ENCODE measurements at places on chromosomes 4 and X.

- DNase-seq = no peak
These were observed 6.4 kb upstream of the DCUN1D4 start for GRCh38 chr4:51836549-51836948.

DNA sequence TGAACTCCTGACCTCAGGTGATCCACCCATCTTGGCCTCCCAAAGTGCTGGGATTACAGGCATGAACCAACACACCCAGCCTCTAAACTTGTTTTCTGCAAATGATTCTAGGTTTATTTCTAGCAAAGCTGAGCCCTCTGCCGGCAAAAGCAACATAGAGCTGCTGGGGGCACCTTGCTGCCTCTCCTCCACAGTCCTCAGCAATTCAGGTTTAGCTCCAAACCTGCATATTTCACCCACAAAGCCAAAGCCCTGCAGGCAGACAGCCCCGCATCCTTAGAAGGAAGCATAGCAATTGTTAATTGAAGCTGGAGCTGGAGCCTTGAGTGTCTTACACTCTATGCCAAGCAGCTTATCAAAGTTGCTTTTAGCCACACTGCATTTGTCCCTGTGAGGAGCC is 24.9 kb upstream of the OCIAD2 start:
- DNase-seq = no peak

- no peak for DNase-seq
These were observed 22.8 kb downstream of the CRMP1 start for GRCh38 chr4:5869966-5870619.

GRCh38 chrX:31070057-31070468 is 1.8 kb downstream of the FTHL17 start:
- no peak for DNase-seq

- no peak for DNase-seq
These were observed 134.3 kb downstream of the TEX11 start for GRCh38 chrX:70774223-70774622.

DNA sequence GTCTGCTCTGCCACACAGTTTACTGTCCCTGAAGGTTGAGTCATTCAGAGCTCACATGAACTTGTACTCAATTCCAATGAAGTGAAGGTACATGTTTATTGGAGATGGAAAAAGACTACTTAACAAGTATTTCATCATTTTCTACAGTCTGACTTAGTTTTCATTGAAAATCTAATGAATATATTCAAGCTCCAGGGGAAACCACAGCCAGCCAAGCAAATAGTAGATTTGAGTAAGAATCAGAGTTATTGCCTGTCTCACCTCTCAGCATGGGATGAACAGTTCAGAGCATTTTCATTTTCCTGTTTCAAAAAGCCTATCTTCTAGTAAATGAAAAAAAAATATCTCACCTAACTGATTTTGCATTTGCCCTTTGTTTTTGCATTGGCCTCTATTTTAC is 1249.4 kb upstream of the DIAPH2 start:
- no peak for DNase-seq

- no peak for DNase-seq
These were observed 44.5 kb upstream of the BTC start for GRCh38 chr4:74838746-74839370.

DNA sequence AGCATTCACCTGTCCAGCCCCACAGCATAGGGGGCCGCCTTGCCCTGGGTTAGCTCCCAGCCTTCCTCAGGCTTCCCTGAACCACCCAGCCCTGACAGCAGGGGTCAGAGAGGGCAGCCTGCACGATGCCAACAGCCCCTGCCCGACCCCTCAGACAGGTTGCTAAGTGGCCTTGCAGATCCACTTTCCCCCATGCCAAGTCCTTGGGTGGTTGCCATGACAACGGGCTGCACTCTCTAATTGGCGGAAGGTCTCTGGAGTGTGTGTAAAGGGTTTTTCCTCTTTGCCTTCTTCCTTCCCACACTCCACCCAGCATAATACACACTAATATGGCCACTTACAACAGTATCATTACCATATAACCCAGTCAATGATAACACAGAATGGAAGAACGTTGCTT is 99.6 kb upstream of the AFAP1 start:
- DNase-seq = peak; percentile 92

- peak; percentile 62 for DNase-seq
These were observed 129.7 kb downstream of the PLS3 start for GRCh38 chrX:115690511-115691216.

DNA sequence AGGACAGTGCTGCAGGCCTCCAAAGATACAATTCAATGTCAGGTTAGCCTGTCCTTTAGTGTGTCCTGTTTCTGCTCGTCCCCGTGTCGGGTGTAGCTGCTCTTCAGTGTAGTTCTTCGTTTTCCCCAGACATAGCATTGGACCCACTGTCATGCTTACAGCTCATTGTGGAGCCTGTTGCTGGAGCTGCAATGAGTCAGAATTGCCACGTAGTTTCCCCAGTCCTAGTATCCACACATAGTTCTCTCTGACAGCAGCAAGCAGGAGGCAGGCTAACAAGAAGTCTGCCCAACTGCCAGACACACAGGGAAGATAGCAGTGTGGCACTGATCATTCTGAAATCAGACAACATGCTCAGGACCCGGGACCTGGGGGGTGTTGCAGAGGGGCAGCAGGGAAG is 49.2 kb downstream of the MOSPD2 start:
- no peak for DNase-seq

- no peak for DNase-seq
These were observed 428.9 kb upstream of the GNPDA2 start for GRCh38 chr4:45155081-45155777.

DNA sequence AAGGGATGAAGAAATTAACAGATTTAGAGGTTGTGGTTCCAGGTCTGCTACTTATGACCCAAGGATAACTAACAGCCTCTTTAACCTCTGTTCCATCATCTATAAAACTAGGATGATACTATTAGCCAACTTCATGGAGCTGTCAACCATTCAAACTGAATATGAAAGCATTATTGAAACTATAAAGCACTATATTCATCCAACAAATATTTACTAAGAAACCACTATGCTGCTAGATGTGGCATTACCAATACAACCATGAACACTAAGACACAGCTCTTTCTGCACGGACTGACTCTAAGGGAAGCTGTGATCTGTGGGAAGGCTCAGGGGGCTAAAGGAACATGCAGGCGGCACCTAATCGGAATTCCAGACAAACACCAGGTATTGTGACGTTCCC is 66.0 kb downstream of the APBB2 start:
- DNase-seq = no peak

DNA sequence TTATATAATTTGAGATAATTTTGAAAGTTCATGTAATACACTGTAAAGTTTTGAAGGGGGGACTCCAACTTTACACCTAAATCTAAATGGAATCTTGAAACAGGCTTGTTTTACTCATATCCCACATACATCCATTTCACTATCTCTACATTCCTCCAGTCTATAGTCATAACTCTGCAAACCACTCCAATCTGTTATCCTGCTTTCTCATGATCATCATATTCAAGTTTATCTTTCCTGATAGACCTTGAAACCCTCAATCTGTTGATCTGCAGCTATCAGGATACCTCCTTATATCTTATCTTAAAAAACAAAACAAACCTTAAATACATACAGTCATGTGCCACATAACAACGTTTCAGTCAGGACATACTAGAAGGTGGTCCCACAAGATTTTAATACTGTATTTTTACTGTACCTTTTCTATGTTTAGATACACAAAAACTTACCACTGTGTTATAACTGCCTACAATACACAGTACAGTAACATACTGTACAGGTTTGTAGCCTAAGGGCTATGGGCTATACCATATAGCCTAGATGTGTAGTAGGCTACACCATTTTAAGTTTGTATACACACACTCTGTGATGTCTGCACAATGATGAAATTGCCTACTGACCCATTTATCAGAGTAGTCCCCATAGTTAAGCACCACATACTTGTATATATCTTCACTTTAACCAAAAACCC is 14.0 kb downstream of the CHIC2 start:
- DNase-seq = no peak

DNA sequence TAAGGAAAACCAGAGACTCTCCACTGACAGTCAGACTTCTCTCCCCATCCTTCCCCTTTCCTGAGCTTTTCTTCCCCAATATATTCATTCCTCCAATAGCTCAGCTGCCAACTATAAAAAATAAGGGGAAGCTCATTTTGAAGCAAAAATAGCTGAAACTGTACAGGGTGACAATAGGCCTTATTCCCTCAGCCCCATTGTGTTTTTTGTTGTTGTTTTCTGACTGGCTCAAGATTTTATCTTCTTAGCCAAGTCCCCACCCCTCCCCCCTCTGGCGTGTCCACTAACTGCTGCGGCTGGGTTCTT is 26.2 kb downstream of the PRPS1 start:
- DNase-seq = no peak

DNA sequence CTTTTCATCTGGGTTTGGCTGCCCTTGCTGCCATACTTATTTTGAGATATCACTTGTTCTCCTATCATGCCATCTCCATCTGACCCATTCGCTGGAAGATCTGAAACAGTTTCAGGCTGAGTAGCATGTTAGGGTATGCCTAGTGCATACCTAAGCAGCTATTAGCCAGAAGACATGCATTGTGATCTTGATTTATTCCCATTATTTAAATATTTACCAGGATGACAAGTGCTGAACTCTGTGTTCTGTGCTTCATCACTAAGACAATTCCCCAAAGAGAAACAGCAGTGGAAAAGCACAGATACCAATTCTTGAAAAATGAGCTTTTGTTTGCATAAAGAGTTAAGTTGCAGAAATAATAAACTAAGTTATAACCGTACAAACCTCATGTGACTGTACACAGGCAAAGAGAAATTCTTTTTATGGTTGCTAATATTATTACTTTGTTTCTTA is 271.0 kb upstream of the ARSJ start:
- DNase-seq = no peak

GRCh38 chr4:97279391-97279790 is 863.9 kb downstream of the STPG2 start:
- no peak for DNase-seq

DNA sequence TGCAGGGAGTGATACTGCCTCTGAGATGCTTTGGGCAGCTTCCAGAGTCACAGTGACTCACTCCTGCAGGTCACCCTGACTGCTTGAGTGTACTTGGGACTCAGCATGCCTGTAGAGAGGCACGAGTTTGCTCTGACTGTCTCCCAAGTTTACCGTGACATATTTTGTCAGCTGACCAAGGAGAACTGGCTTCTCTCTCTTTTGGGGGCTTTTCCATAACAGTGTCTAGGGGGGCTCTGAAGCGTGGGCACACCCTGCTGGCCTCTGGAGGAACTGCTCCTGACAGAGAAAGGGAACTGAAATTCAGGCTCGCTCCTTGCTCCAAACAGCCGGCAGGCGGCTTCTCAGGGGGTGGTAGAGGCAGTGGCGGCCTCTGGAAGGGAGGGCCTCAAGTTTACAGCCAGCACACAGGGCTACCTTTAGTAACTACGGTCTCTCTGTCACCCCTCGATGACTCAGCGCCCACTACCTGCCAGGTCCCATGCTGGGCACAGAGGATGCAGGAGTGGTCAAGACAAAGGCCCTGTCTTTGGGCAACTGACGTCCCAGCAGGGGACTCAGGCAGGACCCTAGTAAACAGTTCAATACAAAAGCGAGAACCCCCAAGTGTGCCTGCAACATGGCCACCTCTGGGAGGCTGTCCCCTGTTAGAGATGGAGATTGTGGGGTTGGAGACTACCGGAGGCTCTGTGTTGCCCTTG is 17.8 kb downstream of the ZNF185 start:
- peak; percentile 43 for DNase-seq

- DNase-seq = peak; percentile 29
These were observed 55.8 kb downstream of the FGF16 start for GRCh38 chrX:77502951-77503525.

DNA sequence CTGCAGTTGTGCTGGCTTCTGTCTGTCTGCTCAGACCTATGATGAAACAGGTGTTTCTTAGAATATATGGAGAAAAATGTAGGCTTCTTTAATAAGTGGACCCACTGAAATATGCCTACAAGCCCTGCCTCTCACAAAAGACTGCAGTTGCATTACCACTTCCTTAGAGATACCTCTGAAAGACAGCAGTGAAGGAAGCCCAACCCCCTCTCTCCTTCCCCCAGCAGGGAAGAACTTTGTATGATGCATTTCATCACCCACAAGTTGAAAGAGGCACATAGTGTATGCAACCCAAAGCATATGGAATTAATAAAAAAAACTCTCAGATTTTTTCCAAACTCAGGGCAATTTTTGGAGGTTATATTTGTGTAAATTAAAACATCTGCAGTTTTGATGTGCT is 916.7 kb downstream of the TECRL start:
- DNase-seq = no peak

GRCh38 chr4:72496119-72496518 is 72.9 kb downstream of the ADAMTS3 start:
- DNase-seq = no peak

GRCh38 chr4:37646247-37646646 is 39.9 kb downstream of the RELL1 start:
- DNase-seq = no peak

DNA sequence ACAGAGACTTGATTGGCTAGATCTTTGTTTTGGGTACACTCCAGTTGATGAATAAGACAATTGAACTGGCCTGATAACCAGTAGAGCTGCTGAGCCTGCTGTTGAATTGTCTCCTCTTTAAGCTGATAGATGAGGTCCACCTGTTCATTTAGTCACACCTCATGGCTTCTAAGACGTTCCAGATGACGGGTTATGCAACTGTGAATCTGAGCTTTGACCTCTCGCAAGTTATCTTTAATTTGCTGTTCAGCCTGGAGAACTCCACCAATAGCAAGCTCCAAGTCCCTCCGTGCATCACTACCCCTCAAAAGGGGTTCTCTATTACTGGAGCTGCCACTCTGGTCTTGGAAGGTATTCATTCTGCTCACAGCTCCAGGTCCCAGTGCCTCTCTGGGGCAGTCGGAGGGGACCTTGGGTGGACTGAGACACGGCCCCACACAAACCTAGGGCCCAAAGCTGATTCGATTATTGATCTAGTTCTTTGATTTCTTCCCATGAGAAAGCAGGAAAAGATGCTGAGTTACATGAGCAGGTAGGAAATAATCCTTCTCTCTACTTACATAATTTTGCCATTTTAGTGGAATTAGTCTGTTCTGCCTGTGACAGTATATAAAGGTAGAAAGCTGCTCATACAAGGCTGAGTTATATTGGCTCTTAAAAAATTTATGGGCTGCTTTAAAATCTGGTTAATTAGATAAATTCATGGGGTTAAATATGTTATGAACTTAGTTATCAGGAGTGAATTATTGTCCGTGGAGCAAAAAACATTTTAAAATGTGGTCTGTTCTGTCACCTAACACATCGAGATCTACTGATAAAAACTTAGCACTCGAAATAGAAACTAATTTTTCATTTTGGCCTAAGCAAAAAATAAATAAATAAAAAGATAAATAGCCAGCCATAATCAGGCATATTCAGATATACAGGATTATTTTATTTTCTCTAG is 6.8 kb downstream of the MMAA start:
- DNase-seq = no peak

DNA sequence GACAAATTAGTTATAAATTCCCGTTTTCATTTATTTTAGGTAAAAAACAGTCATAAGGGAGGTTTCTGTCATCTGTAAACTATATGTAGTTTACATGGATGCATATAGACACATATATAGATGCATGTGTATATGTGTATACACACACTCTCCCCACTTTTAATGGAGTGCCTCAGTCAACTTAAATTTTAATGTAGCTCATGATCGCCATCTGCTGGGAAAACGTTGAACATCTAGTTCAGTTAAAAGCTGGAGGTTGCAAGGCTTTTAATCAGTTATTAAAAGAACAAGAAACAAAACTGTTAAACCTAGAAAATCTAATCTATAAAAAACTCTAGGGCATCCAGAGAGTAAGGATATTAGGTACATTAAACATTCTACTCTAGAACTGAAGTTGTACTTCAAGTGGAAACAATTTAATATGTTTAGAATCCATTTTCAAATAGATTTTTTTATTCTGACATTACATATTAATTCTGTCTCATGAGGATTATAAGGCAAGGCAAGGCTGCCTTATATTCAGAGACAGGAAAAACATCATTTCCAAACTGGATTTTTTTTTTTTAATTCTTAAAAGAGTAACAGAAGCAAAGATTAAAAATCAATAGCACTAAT is 122.6 kb downstream of the SHISA3 start:
- DNase-seq = peak; percentile 14
